ENCODE measurements at places on chromosomes 11 and 22. TPM values are rescaled to one million over a fixed set of nuclear protein-coding genes. Genes with fewer than 3 reads are reported as not detected.

Gene HSPB2
- polyA plus RNA-seq, result 0.19 TPM

Gene BAIAP2L2
- 8.2 TPM for polyA plus RNA-seq

Gene ANO5
- polyA plus RNA-seq, result 2.6 TPM

DNA sequence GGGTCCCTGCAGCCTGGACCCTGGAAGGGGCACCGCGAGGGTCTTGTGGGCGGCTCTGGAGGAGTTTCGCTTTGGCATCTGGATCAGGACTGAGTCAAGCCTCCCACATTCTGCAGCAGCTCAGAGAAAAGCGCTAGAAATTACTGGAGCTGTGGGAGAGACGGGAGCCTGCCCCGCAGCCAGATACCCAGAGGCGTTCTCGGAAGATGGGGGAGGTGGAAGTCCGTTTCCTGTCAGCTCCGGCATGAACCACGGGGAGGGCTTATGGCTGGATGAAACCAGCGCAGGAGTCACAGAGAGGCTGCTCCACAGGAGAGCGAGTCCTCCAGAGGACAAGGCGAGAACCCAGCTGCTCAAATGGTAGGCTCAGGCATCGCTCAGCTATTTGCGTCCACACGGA, 379.3 kb downstream of the OPCML start:
- DNase-seq, result no peak

DNA sequence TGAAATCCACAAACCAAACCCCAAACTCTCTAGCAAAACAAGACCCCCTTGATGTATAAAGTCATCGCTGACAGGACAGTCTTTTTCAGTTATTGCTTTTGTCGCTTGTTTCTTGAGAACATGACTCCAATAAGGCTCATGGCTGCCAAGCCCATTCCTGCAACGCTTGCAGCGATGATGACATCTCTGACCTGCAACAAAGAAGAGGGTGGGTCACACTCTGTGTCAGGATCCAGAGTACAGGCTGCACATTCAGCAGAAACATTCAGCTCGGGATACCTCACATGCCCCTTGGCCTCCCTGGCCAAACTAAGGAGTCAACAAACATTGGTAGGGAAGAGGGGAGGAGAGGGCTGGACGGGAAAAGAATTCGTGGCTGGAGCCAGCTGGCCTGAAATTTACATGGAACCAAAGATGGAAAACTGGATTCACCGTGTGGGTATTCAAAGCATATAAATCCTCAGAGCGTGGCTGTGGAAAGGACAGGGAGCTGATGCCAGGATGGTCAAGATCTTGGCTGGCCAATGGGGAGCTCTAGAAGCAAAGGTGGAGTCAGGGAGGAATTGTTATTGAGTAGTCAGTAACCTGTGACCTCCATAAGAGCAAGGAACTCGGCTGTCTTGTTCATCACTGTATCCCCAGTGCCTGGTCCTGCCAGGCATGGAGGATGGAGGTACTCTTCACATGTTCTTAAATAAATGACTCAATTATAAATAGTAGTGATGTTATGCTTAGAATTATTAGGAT, 11.8 kb upstream of the PLAAT2 start:
- DNase-seq, result peak; percentile 61

DNA sequence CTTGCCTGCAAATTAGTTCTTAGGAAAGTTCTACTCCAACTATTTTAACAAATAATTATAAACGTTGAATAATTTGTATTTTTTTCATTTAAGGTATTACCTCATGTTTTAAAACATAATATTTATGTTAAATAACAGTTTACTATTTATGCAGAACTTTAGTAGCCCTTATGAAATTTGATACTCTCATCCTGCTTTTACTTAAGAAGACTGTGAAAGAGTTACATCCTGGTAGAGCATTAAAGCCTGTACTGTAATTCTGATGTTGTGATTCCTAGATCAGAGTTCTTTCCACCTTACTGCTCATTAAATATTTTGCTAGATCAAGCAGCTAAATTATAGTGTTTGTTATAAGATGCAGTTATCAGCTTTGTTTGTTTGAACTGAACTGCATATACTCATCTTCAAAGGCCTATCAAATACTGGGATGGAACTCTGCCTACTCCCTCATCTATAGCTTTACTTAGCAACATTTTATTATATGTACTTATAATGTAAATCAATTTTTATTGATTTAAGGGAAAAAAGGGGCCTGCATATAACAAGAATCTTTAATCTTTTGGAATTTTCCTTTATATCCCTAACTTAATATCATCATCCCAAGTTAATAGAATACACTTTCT, 304.2 kb downstream of the DYNC2H1 start:
- no peak for DNase-seq

GRCh38 chr22:48340727-48341709, 1486.7 kb downstream of the BRD1 start:
- no peak for DNase-seq

DNA sequence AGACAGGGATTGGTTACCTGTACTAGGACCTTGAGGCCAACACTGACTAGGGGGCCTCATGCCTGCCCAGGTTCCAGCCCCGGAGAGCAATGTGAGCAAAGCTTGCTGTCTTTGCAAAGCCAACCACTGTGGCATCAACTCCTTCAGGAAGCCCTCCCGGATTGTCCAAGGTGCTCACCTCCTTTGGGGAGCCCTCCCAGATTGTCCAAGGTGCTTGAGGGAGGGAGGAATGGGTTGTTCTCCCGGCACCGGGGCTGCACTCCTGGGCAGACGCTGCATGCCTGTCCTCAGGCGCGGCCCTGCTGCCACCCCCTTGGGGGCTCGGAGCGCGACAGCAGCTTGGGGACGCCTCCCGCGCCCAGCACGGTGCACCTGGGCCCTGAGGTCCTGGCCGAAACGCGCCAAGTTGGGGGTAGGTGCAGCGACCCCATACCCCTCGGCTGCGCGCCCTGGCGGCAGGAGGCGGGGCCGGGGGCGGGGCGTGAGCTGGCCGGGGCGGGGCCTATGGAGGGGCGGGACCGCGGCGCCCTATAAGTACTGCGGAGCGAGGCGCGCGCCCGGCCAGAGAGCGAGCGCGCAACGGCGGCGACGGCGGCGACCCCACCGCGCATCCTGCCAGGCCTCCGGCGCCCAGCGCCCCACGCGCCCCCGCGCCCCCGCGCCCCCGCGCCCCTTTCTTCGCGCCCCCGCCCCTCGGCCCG, at the start of gene CD81:
Gene CD81 (plus strand): TSS at position 560 of the 701 bp plus-strand sequence. CDS start 240 bp downstream, outside the sequence.
- peak; percentile 82 for DNase-seq

DNA sequence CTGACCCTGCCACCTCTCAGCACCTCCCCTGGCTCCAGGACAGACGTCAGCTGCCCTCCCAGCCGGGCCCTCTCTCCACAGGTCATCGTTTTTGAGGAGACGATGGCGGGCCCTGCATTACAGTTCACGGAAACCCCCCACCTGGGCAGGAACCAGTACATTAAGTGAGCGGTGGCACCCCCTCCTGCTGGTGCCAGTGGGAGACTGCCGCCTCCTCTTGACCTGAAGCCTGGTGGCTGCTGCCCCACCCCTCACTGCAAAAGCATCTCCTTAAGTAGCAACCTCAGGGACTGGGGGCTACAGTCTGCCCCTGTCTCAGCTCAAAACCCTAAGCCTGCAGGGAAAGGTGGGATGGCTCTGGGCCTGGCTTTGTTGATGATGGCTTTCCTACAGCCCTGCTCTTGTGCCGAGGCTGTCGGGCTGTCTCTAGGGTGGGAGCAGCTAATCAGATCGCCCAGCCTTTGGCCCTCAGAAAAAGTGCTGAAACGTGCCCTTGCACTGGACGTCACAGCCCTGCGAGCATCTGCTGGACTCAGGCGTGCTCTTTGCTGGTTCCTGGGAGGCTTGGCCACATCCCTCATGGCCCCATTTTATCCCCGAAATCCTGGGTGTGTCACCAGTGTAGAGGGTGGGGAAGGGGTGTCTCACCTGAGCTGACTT, 37.0 kb downstream of the B3GAT1 start:
- no peak for DNase-seq

DNA sequence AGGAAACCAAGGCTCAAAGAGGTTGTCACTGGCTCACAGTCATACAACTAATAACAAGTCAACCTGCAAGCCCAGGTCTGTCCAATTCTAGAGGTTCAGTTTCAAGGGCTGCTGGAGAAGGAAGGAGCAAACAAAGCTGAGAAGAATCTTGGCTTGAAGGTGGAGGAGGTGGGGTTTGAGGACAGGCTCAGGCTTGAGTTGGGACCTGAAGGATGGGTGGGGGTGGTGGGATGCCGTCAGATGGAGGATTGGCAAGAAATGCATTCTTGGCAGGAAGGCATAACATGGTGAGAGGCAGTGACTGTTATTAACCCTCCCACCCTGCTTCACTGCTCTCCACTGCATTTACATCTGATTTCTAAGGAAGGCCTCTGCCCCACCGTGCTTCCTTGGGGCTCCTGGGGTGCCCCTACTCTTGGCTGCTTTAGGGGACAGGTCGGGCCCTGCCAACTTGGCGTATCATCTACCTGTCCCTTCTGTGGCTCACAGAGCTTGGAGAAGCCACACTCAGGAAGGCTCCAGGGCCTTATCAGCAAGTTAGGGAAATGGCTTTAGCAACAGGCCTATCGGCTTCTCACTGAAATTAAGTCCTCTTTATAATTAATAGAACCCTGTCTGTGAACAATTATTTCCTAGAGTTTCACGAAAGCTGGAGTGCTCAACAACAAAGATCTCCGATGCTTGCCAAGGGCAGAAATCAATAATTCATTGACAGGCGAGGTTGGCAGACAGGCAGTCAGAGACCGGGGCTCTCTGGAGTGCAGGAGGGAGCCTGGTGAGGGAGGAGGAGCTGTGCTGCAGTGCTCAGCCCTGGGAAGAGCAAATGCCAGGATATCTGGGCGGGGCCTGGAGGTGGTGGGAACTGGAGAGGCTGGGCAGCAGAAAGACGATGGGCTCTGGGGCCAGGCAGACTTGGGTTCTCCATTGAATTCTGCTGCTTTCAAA, 84.9 kb upstream of the NARS2 start:
- no peak for DNase-seq

DNA sequence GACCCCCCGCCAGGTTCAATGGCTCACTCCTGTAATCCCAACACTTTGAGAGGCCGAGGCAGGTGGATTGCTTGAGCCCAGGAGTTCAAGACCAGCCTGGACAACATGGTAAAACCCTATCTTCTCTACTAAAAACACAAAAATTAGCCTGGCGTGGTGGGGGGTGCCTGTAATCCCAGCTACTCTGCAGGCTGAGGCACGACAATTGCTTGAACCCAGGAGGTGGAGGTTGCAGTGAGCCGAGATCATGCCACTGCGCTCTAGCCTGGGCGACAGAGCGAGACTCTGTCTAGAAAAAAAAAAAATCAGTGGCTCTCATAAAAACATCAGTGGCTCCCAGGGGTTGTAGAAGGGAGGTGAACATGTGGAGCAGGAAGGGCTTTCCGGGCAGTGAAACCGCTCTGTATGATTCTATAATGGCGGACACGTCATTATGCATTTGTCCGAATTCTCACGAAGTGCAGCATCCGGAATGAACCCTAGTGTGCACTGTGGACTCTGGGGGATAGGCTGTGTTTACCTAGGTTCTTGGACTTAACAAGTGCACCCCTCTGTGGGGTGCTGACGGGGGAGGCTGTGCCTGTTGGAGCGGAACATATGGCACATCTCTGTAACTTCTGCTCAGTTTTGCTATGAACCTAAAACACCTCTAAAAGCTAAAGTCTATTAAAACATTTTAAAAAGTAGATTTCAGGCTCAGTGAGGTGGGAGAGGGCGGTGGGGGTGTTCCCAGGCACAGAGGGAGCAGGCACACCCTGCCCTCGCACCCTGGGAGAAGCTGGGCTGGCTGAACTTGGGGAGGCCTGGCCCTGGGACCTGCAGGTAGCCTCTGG, 49.1 kb upstream of the SEPTIN5 start:
- DNase-seq, result no peak

DNA sequence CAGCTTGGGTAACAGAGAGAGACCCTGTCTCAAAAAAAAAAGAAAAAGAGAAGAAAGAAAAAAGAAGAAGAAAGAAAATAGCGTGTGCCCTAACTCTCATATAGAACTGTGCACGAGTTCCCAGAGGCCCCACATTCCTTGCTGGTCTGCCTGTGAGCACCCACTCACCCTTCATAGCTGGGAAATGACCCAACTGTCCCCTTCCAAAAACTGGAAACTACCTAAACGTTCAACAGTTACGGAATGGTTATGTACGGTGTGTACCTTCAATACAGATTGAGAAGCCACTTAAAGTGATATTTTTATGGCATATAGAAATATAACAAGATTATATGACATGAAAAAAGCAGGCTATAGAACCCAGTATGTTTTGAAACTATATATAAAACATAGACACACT, 82.0 kb downstream of the PARVA start:
- DNase-seq, result no peak

GRCh38 chr11:27497911-27498310, 8.7 kb downstream of the LIN7C start:
- no peak for DNase-seq

DNA sequence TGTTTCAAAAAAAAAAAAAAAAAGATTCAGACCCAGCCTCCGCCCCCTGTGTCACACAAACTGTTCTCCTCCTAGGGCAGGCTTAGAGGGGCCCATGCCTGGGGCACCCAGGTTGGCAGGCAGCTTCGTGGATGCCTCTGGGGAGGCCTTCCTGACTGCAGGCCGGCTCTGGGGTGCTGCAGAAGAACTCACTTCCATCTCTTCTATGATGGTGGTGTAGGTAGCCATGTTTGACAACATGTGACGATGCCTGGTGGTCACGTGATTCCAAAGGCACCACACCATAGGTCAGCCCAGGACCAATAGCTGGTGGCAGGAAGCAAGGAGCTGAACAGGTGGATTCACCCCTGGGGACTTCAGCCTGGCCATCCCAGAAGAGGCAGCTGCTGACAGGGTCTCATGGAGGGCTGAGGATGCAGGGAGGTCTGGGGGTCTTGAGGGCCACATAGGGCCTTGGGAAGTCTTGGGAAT, 24.1 kb upstream of the CELSR1 start:
- no peak for DNase-seq

- no peak for DNase-seq
Observed at GRCh38 chr11:46207270-46207669, 70.2 kb upstream of the CREB3L1 start.

DNA sequence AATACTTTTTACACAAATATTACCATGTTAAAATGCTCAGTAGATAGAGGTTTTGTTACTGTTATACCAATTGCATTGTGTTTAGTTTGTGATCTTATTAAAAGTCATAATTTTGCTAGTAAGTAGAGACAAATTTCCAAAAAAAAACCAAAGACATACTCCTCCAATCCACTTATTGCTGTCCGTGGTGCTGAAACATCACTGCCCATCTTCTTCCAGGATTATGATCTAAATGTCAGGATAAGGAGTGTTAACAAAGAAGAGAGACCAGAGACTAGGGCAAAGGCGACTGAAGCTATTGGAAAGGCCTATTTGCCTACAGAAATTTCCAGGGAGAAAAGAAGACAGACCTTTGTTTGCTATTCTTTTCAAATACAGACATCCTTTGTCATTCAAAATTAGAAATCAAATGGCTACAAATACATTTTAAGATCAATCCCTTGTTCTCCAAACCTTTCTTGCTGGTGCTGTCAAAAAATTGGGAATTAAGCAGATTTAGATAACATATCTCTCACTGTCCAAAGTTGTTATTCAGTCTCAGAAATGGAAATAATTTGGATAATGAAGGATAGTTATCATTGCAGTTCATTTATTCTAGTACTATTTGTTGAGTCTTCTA, 199.7 kb downstream of the C11orf91 start:
- peak; percentile 62 for DNase-seq

- no peak for DNase-seq
Observed at GRCh38 chr22:41831383-41831782, 1.5 kb upstream of the SREBF2 start.

Data from hepatocyte (in vitro differentiated cells).